ENCODE measurements at places on chromosomes 16 and 17.

GRCh38 chr16:30485818-30486436 is 13.4 kb downstream of the ITGAL start:
- no peak for DNase-seq

DNA sequence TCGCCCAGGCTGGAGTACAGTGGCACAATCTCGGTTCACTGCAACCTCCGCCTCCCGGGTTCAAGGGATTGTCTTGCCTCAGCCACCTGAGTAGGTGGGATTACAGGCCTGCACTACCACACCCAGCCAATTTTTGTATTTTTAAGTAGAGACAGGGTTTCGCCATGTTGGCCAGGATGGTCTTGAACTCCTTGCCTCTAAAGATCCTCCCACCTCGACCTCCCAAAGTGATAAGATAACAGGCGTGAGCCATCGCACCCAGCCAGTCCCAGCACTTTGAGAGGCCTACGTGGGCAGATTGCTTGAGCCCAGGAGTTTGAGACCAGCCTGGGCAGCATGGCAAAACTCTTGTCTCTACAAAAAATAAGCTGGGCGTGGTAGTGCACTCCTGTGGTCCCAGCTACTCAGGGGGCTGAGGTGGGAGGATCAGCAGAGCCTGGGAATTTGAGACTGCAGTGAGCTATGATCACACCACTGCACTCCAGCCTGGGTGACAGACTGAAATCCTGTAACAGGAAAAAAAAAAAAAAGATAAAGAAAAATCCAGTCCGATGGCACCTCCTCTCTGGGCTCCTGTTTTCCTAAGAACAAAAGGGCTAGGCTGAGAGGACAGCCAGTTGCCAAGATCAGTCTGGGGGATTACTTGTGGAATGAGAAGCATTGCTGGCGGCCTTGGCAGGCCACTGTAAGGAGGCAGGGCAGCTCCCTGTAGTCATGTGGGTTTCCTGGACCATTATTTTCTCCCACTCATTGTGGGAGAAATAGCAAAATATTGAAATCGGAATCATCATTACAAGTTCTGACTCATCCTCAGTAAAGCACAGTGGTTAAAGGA is 3.0 kb upstream of the PIPOX start:
- peak; percentile 96 for DNase-seq

DNA sequence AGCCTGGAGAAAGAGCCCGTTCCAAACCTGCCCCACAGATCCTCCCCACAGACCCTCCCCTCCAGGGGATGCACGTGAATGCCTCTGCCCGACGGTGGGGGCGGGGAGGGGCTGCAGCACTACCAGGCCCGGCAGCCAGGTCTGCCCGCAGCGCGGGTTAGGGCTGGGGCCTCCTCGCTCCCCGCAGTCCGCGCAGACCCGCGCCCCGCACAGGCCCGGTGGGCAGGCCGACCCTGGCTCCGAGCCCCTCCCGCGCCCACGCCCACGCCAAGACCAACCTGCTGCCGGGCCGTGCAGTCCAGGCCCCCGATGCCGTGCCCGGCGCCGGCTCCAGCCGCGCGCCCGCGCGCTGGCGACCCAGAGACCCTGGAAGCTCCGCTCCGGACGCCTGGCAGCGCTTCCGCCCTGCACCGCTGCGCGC is at the start of gene RPUSD1:
RPUSD1 (minus strand) TSS at position 404 of the 421 bp plus-strand sequence. CDS start 644 bp downstream, outside the sequence.
- peak; percentile 58 for DNase-seq

DNA sequence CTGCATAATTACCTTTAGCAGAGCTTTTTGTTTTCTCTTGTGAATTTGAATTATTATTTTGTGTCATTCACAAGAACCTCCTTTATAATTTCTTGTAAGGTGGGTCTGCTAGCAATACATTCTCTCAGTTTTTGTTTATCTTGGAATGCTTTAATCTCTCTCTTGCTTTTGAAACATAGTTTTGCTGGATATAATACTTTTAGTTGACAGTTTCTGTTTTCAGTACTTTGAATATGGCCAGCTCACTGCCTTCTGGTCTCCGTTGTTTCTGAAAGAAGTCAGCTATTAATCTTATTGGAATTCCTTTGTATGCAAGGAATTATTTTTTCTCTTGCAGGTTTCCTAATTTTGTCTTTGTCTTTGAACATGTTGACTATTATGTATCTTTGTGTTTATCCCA is 167.0 kb downstream of the MAP2K4 start:
- DNase-seq: no peak

DNA sequence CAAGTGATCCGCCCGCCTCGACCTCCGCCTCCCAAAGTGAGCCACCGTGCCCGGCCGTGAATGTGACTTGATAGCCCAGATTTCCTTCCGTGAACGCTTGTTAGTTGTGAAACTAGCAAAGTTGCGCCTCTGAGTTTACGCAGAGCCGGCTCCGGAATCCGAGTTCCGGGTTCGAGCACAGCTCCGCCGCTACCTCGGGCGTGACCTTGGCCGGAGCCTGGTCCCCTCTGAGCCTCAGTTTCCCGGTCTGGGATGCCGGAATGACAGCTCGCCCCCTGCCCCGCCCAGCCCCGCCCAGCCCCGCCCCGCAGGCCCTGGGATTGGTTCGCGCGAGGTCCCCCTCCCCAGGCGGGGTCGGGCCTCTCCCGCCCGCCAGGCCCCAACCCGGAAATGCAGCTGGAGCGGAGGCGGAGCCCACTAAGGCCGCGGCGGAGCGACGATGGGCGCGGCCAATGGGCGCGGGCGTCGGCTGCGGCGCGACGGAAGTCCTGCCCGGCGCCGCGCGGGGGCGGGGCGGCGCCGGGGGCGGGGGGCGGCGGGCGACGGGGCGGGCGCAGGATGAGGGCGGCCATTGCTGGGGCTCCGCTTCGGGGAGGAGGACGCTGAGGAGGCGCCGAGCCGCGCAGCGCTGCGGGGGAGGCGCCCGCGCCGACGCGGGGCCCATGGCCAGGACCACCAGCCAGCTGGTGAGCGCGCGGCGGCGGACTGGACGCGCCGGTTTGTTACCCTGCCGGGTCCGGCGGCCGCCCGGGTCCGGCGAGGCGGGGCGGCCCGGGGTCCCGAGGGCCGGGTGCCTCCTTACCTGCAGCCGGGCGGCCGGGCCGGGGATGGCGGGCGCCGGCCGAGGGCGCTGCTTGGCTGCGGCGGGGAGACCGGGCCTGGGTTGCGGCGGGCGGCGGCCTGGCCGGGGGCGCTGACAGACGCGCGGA is at the start of gene PDPK1:
PDPK1 (plus strand) TSS at position 571 of the 929 bp plus-strand sequence; CDS start at position 663, 92 bp downstream.
- peak; percentile 97 for DNase-seq

GRCh38 chr17:41631898-41632285 is 7.5 kb upstream of the KRT17 start:
- no peak for DNase-seq

DNA sequence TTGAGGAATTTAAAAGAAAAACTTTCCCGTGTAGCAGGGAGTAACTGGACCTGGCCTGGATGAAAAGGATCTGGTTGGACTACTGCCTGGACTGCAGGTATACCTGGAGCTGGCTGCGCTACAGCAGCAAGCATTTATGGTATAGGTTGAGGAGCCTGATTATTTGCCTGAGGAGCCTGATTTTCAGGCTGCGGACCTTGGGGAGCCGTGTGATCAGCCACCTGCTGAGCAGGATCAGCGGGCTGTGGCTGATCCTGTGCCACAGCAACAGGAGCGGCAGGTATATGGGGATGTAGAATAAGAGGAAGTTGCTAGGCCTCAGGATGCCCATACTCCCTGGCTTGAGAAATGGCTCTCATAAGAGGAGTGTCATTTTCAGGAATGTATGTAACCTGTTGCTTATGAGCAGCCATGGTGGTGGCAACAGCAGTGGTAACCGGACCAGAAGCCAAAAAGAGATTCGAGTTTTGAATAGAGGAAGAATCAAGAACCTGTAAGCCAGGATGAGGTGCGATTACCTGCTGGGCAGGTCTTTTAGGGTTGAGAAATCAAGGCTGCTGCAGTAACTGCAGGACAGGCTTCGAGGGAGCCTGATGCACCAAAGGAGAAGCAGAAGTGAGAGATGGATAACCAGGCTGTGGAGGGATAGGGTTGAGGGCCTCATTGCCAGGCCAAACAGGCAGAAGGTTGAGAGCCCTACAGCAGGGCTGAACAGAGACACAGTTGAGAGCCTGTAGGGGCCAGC is 60.9 kb upstream of the ARL4D start:
- DNase-seq: no peak

- DNase-seq: no peak
These were observed 29.1 kb downstream of the SNN start for GRCh38 chr16:11697319-11697718.

- DNase-seq: no peak
These were observed 2.3 kb upstream of the ELOB start for GRCh38 chr16:2779151-2779920.

- DNase-seq: no peak
These were observed 26.3 kb upstream of the CLEC18B start for GRCh38 chr16:74447578-74447977.

DNA sequence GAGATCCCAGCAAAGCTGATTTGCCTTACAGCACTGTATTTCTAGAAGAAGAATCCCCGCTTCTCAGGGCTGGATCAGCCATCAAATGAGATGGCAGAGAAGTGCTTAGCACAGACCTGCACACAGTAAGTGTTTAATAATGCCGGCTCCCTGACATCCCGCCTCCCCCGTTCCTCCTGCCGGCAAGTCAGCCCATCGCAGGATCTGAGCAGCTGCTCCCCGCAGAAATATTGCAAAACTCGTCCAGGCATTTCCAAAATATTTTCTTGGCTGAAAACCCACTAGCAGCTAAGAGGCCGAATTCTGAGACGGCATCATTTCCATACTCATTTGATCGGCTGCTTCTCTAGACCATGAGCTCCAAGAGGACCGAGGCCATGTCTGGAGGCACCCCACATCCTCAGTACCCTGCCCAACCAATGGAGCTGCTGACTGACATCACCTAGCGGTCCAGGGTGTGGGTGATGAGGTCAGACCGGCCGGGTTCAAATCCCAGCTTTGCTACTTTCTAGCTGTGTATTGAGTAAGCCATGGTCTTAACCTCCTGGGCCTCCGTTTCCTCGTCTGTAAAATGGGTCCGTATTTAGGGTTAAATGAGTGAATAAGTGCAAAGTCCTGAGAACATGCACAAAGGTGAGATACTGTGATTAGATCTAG is 251.5 kb downstream of the KATNIP start:
- DNase-seq: no peak

GRCh38 chr17:2855063-2855600 is 58.9 kb downstream of the RAP1GAP2 start:
- no peak for DNase-seq

DNA sequence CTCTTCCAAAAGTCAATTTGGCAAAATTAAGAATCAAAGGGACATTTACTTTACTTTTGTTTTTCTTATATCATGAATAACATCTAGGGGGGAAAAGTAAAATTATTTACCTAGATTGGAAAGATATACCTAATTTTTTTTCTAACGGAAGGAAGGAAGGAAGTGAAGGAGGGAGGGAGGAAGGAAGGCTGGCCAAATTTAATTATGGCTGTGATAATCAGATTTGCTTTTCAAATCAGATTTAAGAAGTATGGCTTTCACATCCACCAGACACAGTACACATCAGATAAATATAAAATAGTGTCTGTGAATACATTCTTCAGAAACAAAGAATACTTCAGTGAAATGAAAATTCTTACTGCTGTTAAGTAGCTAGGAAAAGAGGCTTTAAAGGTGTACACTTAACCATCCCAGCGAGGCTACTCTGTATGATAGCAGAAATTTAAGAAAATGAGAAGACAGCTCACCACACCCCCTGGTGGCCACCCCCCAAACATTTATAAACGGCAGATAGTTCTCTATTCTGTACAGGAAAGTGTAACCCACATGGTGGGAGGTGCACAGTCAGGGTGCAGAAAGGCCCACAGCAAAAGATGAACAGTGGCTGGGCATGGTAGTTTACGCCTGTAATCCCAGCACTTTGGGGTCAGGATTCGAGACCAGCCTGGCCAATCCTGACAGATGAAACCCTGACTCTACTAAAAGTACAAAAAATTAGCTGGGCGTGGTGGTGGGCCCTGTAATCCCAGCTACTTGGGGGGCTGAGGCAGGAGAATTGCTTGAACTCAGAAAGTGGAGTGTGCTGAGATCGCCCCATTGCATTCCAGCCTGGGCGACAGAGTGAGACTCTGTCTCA is 150.8 kb downstream of the SSH2 start:
- peak; percentile 42 for DNase-seq

DNA sequence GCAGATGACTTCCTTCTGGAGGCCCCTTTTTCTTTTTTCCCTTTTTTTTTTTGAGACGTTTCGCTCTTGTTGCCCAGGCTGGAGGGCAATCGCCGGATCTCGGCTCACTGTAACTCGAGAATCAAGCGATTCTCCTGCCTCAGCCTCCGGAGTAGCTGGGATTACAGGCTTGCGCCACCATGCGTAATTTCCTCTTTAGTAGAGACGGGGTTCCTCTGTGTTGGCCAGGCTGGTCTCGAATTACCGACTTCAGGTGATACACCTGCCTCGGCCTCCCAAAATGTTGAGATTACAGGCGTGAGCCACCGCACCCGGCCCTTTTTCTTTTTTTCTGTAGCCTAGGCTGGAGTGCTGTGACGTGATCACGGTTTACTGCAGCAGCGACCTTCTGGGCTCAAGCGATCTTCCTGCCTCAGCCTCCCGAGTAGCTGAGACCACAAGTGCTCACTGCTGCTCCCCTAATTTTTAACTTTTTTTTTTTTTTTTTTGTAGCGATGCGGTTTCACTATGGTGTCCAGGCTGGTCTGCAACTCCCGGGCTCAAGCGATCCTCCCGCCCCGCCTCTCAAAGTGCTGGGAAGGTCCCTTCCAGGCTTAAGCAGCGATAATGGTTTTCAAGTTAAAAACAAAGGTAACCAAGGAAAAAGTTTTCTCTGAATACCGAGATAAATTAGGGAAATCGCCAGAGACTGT is 956 bp upstream of the IST1 start:
- peak; percentile 90 for DNase-seq

GRCh38 chr17:20125724-20126123 is 116.6 kb downstream of the SPECC1 start:
- no peak for DNase-seq

GRCh38 chr17:28119046-28119445 is 76.6 kb downstream of the NLK start:
- DNase-seq: no peak

- no peak for DNase-seq
These were observed 11.6 kb downstream of the IL34 start for GRCh38 chr16:70657956-70658355.

DNA sequence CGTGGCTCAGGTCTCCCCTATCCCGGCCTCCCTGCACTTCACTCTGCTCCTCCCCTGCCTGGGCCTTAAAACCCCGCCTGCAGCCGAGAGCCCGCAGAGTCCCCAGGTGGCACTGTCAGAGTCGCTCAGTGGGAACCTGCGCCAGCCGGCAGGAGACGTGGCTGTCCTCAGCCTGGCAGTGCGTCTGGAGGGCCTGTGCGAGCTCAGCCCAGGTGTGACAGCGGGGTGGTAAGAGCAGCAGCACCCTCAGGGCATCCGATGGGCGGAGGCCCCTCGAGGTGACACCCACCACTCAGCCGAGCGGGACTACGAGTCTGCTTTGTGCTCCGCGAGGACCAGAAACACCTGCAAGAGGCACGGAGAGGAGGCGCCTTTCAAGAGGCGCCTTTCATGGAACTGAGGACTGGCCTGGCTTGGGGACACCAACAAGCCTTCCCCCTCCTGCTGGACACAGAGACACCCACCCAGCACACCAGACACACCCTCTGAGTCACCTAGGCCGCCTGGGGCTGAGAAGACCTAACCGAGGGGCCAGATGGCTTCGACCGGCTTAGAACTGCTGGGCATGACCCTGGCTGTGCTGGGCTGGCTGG is at the start of gene CLDN9:
CLDN9 (plus strand) TSS at position 96 of the 593 bp plus-strand sequence; CDS start at position 536, 440 bp downstream.
- peak; percentile 54 for DNase-seq

Measured in mesendoderm (in vitro differentiated cells).